Glutamatergic neuron (in vitro differentiated cells): ENCODE measurements at places on chromosomes 3 and 15. TPM values are rescaled to one million over a fixed set of nuclear protein-coding genes. Genes with fewer than 3 reads are reported as not detected.

The KIF7 gene
- total RNA-seq, result 9.3 TPM

The LMCD1 gene
- 1.3 TPM for total RNA-seq

The FRMD4B gene
- total RNA-seq, result 3.9 TPM

The ZNF385D gene
- total RNA-seq, result 42.9 TPM

The CHD2 gene
- total RNA-seq, result 201 TPM

The PLSCR2 gene
- not detected for total RNA-seq

The HIGD1A gene
- 67.6 TPM for total RNA-seq

The CA12 gene
- not detected for total RNA-seq

The CMTM7 gene
- total RNA-seq, result 95.5 TPM

The UROC1 gene
- not detected for total RNA-seq

The TMEM62 gene
- total RNA-seq, result 19.1 TPM

The HTR3D gene
- not detected for total RNA-seq

The FETUB gene
- total RNA-seq, result not detected

The KCNMB2 gene
- total RNA-seq, result 0.47 TPM

The SPPL2A gene
- total RNA-seq, result 40.7 TPM

The KBTBD13 gene
- total RNA-seq, result not detected

The CLDN16 gene
- total RNA-seq, result not detected

The TEX9 gene
- total RNA-seq, result 6.1 TPM

The RBP2 gene
- total RNA-seq, result not detected

The DAZL gene
- 0.51 TPM for total RNA-seq

The RTP3 gene
- total RNA-seq, result not detected

The NAALADL2 gene
- 1.6 TPM for total RNA-seq

The FANCI gene
- total RNA-seq, result 15.8 TPM

The CSPG4 gene
- 1.1 TPM for total RNA-seq

The ARID3B gene
- 154 TPM for total RNA-seq
